NCI-H1417 (cell line): ENCODE measurements at places on chromosomes 7 and 10.

DNA sequence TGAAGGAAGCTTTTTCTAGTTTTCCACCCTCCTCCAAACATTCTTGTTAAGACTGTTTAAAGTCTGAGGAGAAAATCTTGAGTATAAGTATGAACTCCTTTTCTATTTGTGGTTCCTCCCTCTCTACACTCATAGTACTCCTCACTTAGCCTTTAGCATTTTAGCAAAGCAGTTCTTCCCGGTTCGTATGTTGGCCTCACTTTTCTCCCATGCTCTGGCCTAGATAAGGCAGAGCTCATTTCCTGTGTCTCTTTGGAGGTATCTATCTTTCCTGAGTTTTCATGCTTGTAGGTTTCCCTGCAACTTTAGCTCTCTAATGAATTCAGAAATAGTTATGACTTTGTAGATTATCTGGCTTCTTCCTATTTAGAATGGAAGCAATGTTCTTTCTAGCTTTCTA is 5.9 kb upstream of the OR2F1 start:
- no peak for DNase-seq

DNA sequence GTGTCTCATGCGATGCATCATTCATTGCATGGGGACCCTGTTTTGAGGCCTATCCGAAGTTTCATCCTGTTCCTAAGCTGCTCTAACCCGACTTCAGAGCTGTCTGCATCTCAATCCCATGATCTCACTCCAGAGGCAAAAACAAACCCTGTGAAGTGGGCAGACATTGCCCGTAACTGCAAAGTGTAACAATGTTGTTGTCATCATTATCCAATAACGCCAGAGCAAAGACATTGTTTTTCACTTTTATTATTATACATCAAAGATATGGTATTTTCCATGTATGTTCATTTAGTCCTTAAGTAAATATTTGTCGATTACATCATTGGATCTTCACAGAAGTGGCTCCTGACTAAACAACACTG is 246.7 kb downstream of the KLF6 start:
- DNase-seq = no peak

GRCh38 chr7:158013085-158013668 is 574.4 kb downstream of the PTPRN2 start:
- no peak for DNase-seq

- DNase-seq = no peak
These were observed 28.9 kb downstream of the FBXW4 start for GRCh38 chr10:101666083-101666482.

- no peak for DNase-seq
These were observed 6.9 kb upstream of the ELFN1 start for GRCh38 chr7:1663223-1663622.

- peak; percentile 96 for DNase-seq
These were observed at the start of gene LFNG for GRCh38 chr7:2519119-2519930. TSS of gene LFNG (plus strand) at chr7:2519774. CDS start at chr7:2519862, 88 bp downstream.

GRCh38 chr7:115924411-115924810 is 106.2 kb downstream of the TFEC start:
- DNase-seq = no peak

GRCh38 chr10:116070743-116071320 is 202.2 kb downstream of the GFRA1 start:
- no peak for DNase-seq

GRCh38 chr10:17659365-17659764 is 15.4 kb downstream of the STAM start:
- DNase-seq = no peak

DNA sequence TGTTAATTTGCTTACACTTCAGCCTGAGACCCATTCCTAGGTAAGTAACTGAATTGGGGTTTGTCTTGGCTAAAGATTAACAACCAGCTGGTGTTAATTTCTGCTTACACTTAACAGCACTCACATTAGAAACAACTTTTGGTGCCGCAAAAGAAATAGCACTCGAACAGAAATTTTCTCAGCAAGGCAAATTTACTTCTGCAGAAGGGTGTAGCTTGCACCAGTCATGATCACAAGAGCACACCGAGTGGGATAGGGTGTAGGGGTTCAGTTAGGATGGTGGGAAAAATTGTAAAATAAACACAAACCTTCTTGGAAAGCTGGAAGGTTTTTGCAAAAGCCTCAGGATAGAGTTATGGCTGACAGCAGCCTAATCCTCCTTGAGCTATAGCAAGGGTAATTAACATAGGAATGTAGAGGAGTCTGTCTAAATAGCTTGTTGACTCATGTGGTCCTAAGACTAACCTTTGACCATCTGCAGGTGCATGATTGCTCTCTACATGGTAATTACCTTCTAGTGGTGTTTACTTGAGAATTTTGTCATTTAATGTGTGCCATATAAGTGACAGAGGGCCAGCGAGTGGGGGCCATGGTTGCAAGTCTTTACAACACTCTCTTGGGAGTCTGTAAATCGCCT is 67.8 kb upstream of the CDK13 start:
- DNase-seq = no peak

- peak; percentile 92 for DNase-seq
These were observed 261.0 kb upstream of the AOAH start for GRCh38 chr7:36985316-36985715.

- peak; percentile 88 for DNase-seq
These were observed 332.7 kb upstream of the LRGUK start for GRCh38 chr7:133794479-133794878.

GRCh38 chr10:110074758-110075671 is 67.2 kb downstream of the ADD3 start:
- no peak for DNase-seq

GRCh38 chr10:62050346-62050892 is 148.9 kb downstream of the ARID5B start:
- peak; percentile 18 for DNase-seq

DNA sequence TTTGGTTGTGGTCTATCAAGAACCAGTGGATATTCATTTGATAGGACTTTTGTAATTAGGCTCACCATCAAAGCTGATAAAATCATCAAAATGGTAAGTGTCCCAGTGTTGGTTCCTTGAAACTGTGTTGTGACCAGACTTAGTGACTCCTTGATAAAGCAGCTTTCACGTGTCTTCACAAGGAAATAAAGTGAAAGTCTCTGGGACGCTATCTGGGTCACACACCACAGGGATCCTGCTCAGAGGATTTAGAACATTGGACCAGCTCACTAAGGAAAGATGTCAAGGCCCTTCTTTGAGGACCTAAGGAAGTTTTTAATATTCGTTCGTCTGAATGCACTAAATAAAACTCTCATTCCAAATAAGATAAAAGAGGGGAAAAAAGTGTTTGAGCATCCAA is 193.1 kb downstream of the RNLS start:
- DNase-seq = no peak

GRCh38 chr7:106082087-106082854 is 29.8 kb downstream of the SYPL1 start:
- DNase-seq = no peak

- DNase-seq = no peak
These were observed 1093.3 kb upstream of the C7orf33 start for GRCh38 chr7:147497246-147497645.

DNA sequence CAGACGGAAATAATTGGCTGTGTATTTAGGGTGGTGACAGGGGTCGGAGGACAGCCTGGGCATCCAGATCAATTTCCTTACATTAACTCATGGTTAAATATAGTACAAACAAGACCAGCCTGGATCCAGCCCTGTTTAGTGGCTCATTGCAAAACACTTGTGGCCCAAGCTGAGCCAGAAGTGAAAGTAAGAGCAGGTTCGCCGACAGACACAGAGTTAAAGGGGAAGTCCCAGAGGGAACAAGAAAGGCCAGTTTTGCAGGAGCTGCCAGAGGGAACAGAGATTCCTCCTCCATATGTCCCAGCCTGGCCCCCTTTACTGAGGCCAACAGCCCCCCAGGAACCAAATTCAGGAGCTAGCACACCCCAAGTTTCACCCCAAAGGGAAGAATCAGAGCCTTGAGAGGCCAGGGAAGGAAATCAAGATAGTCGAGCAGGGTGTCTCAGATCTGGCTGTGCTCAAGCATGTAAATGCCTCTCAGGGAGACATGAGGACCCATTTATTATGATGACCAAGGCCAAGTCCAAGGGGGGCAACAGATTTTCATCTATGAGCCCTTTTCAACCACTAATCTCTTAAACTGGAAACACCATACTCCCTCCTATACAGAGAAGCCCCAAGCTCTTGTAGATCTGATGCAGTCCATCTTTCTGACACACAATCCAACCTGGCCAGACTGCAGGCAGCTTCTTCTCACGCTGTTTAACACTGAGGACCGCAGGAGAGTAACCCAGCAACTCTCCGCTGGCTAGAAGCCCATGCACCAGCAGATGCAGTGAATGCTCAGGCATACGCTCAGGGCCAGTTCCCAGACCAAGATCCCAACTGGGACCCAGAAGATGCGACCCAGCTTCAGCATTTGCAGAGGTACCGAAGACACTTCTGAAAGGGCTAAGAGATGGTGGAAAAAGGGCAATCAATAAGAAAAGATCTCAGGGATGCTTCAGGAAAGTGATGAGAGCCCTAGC is 15.9 kb upstream of the ADCK2 start:
- no peak for DNase-seq

DNA sequence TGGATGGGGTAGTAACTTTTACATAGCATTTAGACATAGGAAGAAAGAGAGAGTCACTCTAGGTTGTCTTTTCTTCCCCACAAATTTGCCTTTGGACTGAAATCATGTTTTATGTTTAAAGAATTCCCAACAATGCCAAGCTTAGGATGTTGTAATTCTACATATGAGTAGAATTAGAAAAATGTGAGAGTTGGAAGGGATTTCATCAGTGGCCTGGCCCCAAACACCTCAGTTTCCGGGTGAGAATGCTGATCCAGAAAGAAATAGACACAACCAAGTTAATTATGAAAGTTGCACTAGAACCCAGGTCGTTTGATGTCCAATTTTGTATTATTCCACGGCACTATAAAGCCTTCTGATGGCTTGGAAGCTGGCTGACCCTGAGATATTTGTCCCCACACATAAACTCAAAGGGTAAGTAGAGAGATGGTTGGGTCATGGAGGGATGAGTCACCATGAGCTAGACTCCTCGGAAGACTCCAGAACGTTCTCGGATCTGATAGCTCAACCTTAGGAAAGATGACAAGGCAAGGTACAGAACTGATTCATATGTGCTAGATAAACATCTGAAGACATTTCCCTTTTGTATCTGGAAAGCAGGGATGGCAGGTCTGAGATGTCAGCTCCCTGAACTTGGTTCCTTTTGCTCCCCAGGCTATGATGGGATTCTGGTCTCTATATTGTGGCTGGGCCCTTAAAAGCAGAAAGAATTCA is 48.8 kb upstream of the SLC35B4 start:
- no peak for DNase-seq

- no peak for DNase-seq
These were observed 2.8 kb downstream of the CALHM3 start for GRCh38 chr10:103476046-103476768.

DNA sequence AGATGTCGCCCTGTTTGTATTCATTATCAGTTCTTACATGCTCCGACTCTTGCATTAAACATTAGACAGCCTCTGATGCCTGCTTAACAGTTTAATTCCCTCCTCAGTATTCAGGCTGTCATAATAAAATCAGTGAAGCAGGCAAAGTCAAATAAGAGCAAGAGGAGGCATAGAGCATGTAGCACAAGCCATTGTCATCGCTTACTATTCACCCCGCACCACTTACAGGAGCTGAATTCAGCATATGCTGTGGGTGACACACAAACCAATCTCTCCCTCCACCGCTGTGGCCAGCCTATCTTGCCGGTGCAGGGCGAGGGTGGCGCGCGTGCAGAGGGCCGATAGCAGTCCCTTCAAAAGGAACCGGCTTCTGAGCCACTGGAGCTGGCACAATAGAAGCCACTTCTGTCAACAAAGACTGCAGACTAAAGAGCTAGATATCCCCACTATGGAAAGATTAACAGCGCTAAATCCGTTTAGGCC is 433.2 kb upstream of the MGMT start:
- DNase-seq = no peak

DNA sequence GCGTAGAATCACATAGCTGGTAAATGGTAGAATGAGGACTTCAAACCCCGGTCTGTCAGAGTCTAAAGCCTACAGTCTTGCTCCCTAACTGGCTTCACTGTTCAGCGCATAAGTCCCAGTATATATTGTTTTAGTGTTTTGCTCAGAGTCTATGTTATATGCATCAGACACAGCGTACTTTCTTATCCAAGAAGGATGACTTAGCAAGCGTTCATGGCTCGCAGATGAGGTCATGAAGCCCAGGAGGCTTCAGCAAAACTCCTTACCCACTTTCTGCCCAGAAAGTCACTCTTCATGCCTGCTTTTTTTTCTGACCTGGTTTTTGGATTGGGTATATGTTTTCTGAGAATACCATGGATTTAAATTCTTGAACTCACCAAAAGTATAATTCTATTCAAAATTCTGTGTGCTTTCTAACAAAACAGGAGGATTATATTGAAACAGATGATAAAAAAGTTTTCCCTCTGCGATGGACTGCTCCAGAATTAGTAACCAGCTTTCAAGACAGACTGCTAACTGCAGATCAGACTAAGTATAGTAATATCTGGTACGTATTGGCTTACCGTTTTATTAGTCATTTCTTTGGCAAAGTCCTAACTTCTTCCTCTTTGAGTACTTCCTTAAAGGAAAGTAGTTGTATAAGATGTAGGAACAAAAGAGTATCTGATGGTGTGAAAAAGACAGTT is 24.6 kb upstream of the BHLHA15 start:
- no peak for DNase-seq

DNA sequence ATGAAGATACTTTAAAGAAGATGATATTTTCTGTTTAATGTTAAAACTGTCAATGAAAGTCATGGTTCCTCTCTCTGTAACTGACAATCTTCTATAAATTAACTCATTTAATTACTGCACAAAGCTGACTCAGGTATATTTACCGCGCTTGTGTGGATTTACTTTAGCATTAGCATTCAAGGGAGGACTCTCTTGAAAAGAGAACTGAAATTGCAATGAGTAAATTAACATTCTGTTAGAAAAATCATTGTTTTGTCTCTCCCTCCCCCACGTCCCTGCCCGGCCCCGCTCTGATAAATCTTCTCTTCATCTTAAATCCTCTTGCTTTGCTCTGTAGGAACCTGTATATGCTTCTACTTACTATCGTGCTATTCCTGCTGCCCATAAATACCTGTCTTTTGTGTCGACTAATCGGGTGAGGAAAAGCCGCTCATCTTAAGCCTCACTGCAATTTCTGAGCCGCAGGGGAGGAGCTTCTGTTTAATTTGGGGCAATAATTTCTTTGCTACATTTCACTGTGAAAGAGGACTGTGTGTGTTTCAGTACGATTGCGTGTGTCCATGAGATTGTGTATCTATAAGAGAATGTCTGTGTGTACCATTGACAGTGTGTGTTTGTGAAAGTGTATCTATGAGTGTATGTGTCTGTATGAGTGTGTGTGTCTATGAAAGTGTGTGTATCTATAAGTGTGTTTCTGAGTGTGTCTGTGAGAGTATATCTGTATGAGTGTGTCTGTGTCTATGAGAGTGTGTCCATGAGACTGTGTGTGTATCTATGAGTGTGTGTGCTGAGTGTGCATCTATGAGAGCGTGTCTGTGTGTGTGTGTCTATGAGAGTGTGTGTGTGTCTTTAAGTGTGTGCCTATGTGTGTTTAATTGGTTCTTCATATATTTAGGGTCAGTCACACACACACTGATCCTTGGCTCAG is 46.5 kb upstream of the LYZL2 start:
- no peak for DNase-seq

GRCh38 chr10:96992721-96993120 is 160.6 kb downstream of the LCOR start:
- no peak for DNase-seq
